ENCODE measurements at places on chromosomes 2 and 18.

- DNase-seq = no peak
Observed at GRCh38 chr2:132581991-132582738, 87.8 kb downstream of the LYPD1 start.

DNA sequence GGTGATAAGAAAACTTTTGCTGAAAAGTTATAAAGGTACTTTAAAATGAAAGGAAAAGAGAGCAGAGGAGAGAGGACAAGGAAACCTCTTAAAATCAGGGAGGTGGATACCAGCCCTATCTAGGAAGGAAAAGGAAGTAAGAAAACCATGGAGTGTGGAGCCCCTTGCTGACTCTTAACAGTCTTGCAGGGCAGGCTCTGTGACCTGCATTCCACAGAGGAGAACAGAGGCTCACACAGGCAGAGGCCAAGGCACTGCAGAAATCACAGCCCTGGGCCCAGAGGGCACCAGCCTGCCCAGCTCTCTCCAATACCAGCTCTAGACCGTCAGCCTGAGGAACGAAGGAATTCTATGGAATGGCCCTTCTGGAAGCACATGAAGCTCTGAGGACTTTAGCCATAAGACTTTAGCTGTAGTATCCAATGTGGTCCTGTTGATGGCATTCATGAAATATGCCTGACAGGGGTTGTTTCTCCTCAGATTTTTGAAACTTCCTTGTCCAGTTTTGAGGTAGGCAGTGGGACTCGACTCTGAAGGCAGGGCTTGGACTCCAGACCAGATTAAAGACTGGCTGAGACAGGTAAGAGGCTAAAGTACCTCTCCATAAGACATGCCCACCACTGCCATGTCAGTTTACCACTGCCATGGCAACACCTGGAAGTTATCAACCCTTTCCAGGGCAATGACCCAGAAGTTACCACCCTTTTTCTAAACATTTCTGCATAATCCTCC is 216.3 kb downstream of the ANAPC1 start:
- DNase-seq = peak; percentile 62

GRCh38 chr2:15142069-15142689 is 419.0 kb downstream of the NBAS start:
- DNase-seq = no peak

- no peak for DNase-seq
Observed at GRCh38 chr2:239819091-239819973, 205.8 kb downstream of the NDUFA10 start.

DNA sequence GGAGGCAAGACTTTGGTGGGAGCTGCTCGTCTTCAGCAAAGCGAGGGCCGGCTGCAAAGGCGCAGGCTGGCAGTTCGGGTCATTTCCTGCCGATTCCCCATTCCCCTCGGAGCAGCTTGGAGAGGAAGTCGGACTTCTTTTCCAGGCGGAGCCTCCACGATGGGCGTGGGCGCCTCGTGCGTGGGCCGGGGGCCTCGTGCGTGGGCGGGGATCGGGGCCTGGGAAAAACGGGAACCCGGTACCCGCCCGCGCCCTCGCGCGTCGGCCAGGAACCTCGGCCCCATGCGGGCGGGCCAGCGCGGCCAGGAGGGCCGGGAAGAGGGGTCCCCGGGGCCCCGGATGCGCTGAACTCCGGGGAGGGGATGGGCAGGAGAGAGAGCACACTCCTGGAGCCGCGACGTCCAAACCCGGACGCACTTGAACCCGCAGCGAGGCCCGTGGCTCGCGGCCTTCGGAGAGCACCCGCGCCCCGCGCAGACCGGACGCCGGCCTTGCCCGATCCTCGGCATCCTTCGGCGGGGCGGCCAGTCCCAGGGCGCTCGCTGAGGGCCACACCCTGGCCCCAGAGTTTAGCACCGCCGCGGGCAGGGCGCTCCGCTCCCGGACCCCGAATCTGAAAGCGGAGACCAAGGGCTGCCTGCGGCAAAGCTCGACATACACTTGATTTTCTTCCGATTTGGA is 368.4 kb downstream of the MTX2 start:
- no peak for DNase-seq

DNA sequence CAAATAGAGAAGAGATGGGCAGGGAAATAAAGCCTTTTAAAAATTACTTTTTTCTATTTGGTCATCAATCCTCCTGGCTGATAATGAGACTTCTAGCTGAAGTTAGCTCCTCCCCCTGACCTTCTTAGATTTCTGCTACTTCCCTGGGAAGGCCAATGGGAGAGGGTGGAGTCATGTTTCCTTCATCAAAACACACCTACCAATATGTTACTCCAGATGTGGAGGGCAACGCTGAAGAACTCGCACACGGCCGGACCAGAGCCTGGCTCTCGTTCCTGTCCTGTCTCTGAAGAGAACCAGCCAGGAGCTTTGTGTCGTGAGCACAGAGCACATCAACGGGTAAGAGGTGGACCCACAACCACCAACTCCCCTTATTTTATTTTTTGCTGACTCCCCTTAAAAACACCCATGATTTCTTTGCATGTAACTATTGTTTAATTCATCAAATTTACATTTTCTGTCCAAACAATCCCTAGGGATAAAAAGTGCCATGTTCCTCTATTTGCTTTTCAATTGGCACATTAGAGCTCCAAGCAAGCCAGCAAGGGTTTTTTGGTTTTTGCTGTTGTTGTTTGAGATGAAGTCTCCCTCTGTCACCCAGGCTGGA is 94.9 kb downstream of the ADD2 start:
- DNase-seq = no peak

DNA sequence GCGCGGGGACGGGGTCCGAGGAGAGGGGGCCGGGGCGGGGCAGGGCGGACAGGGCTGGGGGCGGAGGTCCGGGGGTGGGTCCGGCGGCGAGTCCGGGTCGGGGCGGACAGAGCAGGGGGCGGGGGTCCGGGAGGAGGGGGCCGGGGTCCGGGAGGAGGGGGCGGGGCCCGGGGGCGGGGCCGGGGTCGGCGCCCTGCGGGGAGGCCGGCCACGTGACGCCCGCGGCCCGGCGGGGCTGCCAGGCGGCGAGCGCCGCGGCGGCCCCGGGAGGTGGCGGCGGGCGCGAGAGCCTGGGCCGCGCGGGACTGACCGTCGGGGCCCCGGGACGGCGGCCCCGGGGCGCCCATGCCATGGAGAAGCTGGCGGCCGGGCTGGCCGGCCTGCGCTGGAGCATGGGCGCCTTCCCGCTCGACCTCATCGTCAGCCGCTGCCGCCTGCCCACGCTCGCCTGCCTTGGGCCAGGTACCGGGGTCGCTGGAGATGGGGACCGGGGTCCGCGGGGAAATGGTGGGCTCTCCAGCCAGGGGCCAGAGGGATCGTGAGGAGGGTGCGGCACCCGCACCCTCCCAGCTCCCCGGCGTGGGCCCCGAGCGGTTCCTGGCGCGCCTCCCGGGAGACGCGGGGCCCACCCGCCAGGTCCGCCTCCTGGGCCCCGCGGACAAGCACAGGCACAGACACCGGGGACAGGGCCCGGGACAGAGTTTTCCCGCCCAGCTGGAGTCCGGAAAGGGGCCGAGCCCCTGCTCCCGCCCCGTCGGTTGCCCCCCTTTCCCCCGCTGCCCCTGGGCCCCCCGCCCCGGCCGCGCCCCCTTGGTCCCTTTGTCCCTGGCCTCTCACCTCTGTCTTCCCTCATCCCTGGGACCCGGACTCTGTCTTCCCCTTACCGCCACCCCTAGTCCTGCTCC is at the start of gene GAREM2:
TSS of gene GAREM2 (plus strand) at position 218 of the 905 bp plus-strand sequence. CDS start at position 351, 133 bp downstream.
- DNase-seq = no peak

DNA sequence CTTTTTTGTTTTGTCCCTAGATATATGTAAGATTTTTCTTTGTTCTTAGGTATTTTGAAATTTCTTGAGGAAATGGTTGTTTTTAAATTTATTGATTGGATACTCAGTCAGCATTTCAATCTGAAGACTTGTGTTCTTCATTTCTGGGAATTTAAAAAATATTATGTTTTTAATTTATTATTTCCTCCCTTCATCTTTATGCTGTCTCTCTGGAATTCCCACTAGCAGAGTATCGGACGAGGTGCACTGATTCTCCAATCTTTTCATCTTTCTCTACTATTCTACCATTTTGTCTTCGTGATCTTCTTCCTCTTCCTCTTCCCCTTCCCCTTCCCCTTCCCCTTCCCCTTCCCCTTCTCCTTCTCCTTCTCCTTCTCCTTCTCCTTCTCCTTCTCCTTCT is 12.3 kb downstream of the SCTR start:
- DNase-seq = no peak

DNA sequence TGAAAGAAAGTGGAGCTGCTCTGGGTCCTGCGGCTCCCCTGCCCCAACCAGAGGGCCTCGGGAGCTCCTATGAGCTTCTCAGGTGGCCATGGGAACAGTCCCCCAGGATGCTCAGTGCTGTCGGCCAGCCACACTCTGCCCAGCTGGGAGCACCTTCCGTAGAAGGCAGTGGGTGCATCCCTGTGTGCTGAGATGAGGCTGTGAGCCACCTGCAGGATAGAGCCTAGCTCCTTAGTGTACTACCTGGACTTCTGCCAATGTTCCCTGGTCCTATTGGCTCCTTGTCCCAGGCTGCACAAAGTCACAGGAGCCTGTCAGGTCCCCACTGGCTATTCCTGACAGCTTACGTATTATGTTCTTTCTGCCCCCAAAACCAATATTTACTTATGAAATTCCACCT is 16.1 kb downstream of the PRELID3A start:
- DNase-seq = no peak

GRCh38 chr2:67243919-67244318 is 153.2 kb upstream of the ETAA1 start:
- no peak for DNase-seq

DNA sequence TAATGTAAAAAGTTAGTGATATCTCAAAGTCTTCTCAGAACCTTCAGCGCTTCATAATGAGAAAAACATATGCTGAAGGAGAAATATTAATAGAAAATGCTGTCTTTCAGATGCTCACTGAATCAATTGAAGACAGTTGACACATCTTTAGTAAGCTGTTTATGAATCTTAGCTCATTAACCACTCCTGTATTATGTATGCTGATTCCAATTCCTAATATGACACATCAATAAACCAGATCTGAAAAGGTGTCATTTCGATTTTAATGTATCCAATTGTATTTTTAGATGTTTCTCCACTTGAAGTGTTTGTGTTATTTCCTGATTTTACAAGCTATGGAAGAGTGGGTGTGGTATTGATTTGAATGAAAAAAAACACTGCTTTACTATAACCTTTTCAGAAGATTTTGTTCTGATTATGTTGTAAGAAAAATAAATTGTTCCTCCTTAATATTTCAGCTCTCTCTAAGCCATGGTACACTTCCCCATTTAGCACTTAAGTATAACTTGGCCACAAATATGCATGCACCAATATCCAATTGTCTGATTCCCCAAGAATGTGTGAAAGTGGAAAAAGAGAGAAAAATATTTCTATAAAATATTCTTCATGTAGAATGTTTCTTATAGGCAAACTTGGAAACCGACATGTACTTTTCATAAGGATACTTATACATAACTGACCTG is 569.8 kb downstream of the ARHGAP15 start:
- DNase-seq = no peak

- no peak for DNase-seq
Observed at GRCh38 chr2:26529406-26530239, 51.7 kb upstream of the OTOF start.

GRCh38 chr2:238892204-238892500 is 44.3 kb downstream of the TWIST2 start:
- DNase-seq = no peak

- DNase-seq = no peak
Observed at GRCh38 chr2:205932861-205933260, 153.1 kb downstream of the INO80D start.

GRCh38 chr18:3932276-3932675 is 482.3 kb downstream of the TGIF1 start:
- no peak for DNase-seq

GRCh38 chr2:31384351-31384750 is 30.2 kb downstream of the XDH start:
- DNase-seq = peak; percentile 35

DNA sequence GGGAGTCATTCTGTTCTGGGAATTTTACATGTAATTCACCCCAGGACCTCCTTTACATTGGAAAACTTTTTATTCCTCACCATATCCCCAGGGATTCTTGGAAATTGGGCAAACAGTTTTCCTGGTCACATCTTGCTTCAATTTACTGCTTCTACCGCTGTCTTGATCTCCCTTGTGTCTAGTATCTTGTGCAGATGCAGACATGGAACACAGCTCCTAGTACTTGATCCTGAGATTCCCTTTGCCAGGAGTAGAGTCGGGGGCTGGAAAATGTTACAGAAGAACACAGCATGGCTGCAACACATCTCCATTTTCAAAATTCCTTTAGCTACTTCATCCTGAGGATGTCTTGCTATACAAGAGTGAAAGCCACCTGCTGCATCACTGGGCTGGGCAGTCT is 472.8 kb downstream of the PLCL1 start:
- no peak for DNase-seq

DNA sequence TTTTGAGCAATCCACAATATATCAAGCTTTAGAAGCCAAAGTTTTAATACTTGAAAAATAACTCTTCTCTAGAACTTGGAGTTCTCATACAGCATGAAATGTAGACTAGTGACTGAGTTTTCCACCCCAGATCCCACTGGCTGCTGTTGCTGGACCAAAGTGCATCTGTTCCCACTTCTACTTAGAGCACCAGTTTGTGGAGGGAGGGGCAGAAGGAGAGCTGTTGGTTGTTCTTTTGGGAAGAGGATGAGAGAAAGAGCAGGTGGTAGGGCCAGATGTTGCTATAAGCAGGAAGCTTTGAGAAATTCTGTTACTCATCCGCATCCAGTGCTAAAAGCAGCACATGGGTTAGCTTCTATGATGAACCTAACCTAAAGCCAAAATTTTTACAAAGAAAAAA is 59.0 kb downstream of the MBD2 start:
- DNase-seq = no peak

DNA sequence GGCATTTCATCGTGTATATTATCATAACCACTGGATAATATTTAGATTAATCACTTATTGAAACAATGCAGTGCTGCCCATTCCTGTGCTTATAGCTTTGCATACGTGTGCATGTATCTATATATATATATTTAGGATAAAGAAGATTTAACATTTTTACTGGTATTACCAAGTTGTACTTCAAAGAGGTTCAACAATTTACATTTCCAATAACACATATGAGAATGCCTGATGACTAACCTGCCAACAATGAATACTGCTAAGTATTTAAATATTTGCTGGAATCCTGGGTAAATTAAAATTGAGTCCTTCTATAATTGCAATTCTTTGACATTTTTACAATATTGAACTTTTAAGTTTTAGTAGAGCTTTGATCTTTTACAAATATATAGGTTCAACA is 111.4 kb downstream of the SLC39A10 start:
- no peak for DNase-seq

DNA sequence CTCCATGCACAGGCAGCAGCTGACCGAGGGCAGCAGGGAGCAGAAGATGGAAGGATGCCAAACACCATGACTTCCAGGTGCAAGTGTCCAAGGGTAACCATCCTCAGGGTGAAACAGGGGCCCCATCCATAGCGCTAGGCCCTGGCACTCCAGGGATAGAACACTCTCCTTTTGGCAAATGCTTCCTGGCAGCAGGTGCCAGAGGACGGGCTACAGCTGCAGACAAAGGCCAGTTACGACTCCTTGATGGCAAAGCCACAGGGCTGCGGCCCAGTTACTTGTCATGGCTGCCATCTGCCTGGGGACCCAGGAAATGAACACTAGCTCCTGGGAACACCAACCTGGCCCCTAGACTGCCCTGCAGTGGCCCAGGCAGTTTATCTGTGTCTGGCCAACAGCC is 178.8 kb downstream of the TMEM163 start:
- DNase-seq = no peak

Data from amniotic stem cell (primary cell).